ENCODE measurements at places on chromosomes 2 and 18.

GRCh38 chr2:238938401-238939055 lies 90.6 kb downstream of the TWIST2 start:
- no peak for DNase-seq

GRCh38 chr2:196309691-196310090 lies 138.3 kb upstream of the STK17B start:
- DNase-seq = no peak

- no peak for DNase-seq
Observed at GRCh38 chr2:157032017-157032416, 225.5 kb upstream of the GALNT5 start.

DNA sequence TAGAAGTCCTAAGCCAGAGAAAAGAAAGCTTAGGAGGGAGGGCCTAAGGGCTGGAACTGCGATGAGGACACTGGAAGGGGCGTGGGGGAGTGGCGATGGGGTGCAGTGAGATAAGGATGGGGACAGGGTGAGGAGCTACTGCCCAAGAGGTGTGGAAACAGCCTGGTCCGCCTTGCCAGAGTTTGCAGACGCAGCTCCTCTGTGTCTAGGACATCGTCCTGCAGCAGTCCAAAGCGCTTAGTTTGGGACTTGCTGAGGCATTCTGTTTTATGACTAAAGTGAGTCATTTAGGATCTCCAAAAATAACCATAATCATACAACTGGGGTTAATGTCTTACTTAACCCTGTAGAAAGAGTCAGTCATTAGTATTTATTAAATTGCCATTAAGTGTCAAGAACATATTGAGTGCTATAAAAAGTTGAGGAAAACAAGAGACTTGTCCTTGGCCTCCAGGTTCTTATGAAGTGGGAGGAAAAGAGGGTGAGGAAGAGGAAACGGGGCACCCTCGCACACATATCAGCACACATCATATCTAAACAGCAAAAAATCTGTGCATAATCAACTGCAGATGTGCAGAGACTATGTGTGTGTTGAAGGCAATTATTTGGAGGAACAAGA lies 74.8 kb downstream of the CDK15 start:
- DNase-seq = no peak

DNA sequence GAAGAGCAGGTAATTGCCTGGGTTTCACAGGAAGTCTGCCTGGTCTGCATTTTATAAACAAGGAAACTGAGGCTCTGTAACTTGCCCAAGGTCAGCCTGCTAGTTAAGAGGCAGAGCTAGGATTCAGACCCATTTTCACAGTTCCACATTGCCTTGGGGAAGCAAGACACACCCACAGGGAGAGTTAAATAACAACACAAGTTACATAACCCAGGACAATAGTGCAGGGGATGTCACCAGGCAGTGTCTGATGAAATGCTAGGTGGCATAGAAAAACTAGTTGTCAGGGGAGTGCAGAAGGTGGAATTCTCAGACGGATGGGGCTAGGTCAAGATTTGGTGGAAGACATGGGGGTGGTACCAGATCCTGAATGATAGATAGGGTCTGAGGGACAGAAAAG lies 69.7 kb downstream of the PRKCE start:
- no peak for DNase-seq

DNA sequence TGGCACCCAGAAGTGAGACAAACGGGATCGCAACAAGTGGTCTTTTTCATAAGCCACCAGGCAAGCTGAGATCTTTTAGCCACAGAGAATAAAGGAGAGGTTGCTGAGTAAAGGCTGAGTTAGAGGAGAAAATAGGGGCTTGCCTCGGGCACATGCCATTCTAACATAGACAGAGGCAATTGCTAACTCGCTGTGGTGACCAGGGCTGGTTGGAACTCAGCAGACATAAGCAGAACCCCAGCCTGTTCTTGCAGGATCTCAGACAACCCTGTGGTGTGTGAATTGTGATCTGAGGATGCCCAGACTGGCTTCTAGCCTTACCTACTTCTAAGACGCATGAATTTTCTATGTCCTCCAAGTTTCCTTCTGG lies 300.2 kb downstream of the CDCA7 start:
- no peak for DNase-seq

Measured in CD4-positive, alpha-beta T cell (primary cell).